ENCODE measurements at places on chromosomes 7 and 10.
A peak's percentile ranks its signal among the peaks of the same experiment; 100 is the strongest.

- no peak for DNase-seq
Observed at GRCh38 chr10:52759154-52759553, 13.4 kb downstream of the MBL2 start.

GRCh38 chr10:84846658-84847316, 518.4 kb downstream of the CCSER2 start:
- DNase-seq = no peak

- DNase-seq = no peak
Observed at GRCh38 chr7:29453021-29453420, 110.6 kb upstream of the PRR15 start.

- DNase-seq = no peak
Observed at GRCh38 chr10:6343305-6344010, 140.7 kb downstream of the PFKFB3 start.

DNA sequence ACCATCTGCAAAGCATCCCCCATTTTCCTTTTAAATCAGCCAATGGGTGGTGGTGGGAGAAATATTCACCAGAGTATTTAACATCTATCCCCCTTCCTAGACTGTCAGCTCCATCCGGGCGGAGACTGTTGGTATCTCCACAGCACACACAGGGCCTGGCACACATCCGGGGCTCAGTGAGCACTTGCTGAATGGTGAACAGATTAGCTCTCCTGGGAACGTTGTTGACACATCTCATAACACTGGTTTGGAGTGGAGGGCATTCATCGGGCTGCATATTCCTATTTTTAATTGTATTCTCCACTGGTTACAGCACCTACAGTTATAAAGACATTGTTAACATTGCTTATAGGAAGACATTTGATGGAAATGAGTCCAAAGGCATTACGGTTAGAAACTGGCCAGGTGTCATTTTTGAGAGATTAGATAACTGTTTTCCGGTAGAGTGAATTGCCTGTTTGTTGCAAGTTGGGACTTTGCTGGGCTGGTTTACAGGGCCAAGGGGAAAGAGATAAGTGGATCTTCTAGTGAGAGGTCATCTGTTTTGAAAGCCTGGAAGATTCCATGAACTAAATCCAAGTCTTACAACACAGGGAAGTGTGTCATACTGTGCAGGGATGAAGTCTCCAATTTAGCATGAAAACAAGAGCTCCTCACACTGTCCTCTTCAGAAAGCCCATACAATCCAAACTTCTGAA, 101.8 kb downstream of the EGFR start:
- DNase-seq = peak; percentile 75

DNA sequence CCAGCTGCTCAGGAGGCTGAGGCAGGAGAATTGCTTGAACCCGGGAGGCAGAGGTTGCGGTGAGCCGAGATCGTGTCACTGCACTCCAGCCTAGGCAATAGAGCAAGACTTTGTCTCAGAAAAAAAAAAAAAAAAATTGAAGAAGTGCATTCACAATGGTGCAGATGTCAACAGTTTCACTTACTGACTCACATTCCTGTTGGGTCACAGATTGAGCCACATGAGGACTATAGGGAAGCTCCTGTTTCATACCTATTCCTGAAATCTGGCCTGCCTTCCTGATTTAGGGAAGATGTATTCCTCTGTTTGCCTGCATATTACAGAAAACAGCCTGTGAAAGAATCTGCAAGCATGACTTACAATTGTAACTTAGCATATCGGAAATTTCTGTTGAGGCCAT, 78.2 kb downstream of the AKR1C4 start:
- no peak for DNase-seq

- DNase-seq = no peak
Observed at GRCh38 chr10:28010821-28011220, 11.9 kb upstream of the ODAD2 start.

DNA sequence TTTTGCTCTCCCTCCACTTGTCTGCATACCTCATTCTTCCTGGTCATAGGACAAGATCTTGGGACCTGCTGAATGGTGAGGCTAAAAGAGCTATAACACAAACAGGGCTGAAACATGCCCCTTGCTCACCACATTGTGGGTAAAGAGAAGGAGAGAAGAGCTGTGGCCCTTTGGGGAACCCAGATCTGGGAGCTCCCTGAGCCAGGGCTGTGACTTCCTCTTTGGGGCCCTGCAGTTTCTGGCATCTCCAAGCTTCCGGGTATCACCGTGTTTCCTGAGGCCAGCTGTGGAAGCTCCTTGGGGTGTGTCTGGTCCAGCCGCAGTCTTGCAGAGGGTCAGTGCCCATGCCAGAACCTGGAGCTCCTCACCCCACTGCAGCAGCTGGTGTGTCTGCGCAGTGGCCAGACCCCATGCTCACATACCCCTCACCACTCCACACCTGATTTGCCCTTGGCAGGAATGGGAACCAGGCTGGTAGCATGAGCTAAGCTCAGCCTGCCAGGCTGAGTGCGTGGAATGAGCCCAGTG, 34.0 kb downstream of the DKK1 start:
- DNase-seq = no peak

DNA sequence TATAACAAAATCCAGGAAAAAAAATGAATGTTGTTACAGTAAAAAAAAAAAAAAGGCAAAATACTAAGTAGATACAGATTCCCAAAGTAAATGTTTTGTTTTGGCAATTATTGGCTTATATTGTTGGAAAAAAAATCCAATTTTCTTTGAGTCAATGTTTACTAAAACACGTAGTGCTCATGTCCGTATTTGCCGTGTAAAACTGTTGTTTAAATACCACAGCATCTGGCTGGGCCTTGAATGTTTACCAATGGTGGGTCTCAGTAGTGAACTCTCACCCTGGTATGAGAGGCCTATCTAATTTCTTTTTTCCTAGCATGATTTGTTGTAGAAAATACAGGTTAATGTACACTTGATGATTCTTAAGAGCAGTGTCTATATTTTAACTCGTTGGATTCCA, 41.4 kb upstream of the SLC26A5 start:
- no peak for DNase-seq

- DNase-seq = no peak
Observed at GRCh38 chr10:118246332-118247295, 95.5 kb downstream of the FAM204A start.

GRCh38 chr10:11024596-11024995, 6.9 kb downstream of the CELF2 start:
- DNase-seq = no peak

- no peak for DNase-seq
Observed at GRCh38 chr7:131021460-131021859, 287.5 kb upstream of the KLF14 start.

DNA sequence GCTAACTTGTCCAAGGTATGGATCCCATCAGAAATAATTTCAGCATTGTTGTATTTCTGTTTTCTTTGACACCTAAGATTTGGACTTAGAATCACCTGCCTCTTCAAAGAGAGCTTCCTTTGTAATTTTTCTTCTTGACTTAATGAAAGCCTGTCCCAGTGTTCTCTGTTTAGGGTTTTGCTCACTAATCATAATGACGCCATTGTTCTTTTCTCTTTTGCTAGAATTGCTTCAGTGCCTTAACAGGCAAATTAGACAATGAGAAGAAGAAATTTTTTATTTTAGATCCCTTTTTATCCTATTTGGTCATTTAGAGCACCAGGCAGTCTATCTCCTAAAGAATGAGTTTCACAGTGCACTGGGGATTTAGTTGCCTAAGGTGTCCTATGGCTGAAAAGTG, 128.5 kb downstream of the SND1 start:
- DNase-seq = no peak

DNA sequence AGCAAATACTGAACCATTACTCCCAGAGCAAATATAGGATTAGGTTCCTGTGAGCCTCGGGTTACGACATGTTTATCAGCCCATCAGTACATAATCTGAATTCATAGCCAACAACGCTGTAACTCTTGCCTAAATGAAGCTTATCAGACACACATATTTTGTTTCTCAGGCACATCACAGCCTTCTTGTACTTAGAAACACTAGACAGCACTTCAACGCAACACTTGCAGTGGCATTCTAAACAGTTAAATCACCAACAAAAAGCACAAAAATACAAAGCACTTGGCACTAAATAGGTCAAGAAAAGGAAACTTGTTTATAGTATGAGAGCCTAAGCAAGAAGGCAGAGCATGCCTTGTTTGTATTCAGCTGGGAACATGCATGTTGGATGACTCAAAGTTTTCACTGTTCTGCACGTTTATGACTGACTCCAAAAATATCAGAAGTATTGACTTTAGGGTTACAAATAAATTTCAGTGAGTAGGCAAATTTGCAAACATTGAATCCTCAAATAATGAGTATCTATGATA, 75.0 kb downstream of the VPS50 start:
- DNase-seq = no peak

- peak; percentile 69 for DNase-seq
Observed at GRCh38 chr7:26853788-26854393, 10.5 kb downstream of the SKAP2 start.

GRCh38 chr10:86451604-86451960, 70.0 kb downstream of the WAPL start:
- DNase-seq = no peak

DNA sequence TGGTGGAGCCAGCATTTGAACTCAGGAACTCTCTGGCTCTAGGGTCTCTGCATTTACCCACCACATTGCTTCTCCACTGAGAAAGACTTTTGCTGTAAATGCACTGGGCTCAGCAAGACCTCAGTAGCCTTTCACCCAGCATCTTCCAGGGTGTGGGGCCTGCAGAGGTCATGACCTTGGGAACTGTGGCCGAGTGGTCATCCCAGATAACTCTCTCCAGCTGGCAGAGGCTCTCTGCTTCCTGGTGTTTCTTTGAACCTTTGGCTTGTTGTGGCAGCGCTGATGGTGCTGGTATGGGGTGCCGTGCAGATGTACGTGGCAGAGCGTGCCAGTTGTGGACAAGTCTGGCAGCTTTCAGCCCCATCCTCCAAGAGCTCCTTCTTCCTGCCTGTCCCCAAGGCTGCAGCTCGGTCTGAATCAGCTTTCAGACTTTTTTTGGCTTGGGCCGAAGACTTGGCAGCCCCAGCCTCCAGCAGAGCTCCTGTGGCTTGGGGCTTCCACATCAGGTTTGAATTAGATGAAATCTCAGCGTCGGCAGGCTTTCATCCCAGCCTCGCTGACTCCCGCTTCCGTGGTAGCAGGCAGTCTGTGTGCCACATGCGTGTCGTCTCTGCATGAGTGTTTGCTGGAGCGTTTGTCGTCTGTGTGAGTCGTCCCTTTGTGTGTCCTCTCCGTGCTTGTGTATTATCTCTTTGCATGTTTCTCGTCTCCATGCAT, 21.5 kb downstream of the ADAMTS14 start:
- DNase-seq = no peak

- DNase-seq = no peak
Observed at GRCh38 chr7:15306296-15306695, 255.5 kb downstream of the AGMO start.

DNA sequence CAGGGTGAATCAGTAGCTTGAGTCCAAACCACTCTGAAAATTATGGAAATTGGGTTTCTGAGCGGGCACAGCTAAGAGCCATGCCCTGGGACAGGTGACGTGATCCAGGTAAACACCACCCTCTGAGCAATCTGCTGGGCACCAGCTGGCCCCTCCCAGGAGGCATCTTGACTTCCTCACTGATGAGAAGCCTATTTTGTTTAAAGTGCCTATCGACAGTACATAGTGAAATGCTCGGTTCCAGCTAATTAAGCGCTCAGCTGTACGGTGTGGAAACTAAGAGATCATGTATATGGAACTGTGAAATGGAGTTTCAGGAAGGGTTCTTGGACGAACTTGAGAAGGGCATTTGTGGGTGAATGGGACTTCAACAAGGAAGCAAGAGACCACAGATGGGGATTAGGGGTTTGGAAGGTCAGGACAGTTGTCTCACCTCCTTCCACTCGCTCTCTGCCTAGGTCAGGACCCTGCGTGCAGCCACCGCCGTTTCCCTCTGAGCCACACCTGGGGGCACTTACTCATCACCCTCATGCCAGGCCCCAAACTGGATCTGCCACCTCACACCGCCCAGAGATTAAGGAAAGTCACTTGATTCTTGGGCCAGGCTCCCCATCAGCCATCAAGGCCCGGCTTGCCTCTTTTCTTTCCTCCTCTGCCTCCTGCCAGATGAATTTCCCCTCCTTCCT, 3.2 kb downstream of the ITPRIP start:
- peak; percentile 92 for DNase-seq

DNA sequence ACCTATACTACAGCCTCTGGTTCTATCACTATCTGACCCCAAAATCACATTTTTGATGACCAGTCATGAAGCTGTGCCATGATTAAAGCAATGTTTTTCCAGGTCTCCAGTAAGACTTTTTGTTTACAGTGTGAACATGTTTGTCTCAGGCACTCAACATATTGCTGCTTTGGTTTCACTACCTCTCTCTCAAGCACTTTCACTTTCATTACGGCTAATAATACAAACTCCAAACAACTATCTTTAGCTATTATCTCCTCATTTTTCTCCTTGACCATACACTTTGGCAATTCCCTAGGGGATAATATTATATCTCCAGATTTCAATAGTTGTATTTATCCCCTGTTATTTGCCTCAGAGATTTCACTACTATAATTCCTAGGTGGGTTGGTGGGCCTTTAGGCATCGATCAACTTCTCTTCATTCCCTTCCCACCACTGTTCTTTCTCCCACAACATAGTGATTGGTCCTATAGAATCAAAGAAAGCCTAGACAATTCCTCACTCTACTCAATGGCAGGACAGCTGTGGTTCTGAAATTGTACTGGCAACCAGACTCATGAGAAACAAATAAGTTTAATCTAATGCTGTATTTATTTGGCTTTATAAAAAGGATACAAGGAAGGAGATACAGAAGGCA, 261.4 kb upstream of the ZWINT start:
- DNase-seq = peak; percentile 33

All from NCI-H510A treated with DMSO at 0.1 percent for 48 hours (cell line).